ENCODE measurements at places on chromosomes 12 and 14.

GRCh38 chr14:75022655-75023054 is 19.9 kb downstream of the EIF2B2 start:
- no peak overlapping the region for H3K4me3 ChIP-seq
- no peaks in the 10 kb centered on the region for H3K4me1 ChIP-seq
- DNase-seq, result no peak
- H3K27ac ChIP-seq, result no peak overlapping the region
- no peaks in the 10 kb centered on the region for H3K27me3 ChIP-seq
- H3K36me3 ChIP-seq, result peaks cover 20% of the 10 kb centered on the region

DNA sequence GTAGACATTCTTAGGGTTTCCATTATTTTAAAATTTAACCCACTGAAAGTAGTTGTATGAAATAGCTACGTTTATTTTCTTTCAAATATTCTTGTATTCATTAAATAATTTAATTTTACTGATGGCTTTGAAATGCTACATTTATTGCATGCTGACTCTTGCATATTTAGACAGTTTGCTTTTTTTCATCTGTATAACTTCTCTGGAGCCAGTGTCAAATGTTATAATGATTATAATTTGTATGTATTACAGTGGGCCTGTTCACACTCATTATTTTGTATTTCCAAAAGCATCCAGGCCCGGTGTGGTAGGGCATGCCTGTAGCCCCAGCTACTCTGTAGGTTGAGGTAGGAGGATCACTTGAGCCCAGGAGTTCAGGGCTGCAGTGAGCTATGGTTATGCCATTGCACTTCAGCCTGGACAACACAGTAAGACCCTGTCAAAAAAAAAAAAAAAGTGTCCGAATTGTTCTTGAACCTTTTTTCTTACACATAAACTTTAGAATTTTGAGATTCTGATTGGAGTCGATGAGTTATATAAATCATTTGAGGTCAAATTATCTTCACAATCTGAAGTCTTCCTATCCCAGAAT is 905 bp downstream of the ZNF84 start:
- no peaks in the 10 kb centered on the region for H3K27me3 ChIP-seq
- peak overlapping the region; percentile 93 for H3K27ac ChIP-seq
- no peak for DNase-seq
- H3K4me1 ChIP-seq, result peaks cover 7% of the 10 kb centered on the region
- peak overlapping the region; percentile 93 for H3K4me3 ChIP-seq

- no peaks in the 10 kb centered on the region for H3K27me3 ChIP-seq
- H3K4me1 ChIP-seq, result no peaks in the 10 kb centered on the region
- DNase-seq, result peak; percentile 11
- H3K4me3 ChIP-seq, result no peak overlapping the region
- H3K36me3 ChIP-seq, result peaks cover 52% of the 10 kb centered on the region
These were observed 172.7 kb downstream of the ANO6 start for GRCh38 chr12:45388545-45388944.

DNA sequence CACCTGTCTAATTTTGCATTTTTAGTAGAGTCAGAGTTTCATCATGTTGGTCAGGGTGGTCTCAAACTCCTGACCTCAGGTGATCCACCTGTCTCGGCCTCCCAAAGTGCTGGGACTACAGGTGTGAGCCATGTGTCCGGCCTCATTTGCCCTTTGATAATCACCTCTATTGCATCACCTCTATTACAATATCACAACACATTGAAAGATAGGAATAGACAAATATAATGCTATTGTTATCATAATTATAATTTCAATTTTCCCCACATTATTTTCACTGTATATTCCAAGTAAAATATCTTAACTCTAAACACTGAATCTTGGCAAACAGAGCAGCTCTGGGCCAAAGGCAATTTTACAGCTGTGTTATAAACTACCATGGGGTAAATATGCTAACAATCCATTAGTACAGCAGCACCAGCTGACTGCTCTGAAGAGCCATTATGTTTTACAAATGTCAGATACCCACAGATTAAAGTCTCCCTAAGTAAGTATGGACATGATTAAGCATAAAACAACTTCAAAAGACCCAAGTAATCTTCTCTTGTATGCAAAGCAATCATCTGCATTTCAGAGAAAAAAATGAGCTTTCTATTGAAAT is 173.2 kb downstream of the MED13L start:
- no peaks in the 10 kb centered on the region for H3K27me3 ChIP-seq
- no peak overlapping the region for H3K27ac ChIP-seq
- DNase-seq, result no peak
- peaks cover 32% of the 10 kb centered on the region for H3K4me1 ChIP-seq

- peaks cover 36% of the 10 kb centered on the region for H3K4me1 ChIP-seq
- no peak within 1 kb of the TSS for H3K27ac ChIP-seq
- peaks cover 36% of the 10 kb centered on the region for H3K36me3 ChIP-seq
- peak within 1 kb of the TSS; percentile 93 for H3K4me3 ChIP-seq
- peak; percentile 92 for DNase-seq
These were observed at the start of gene ARID4A for GRCh38 chr14:58298477-58299400. TSS of gene ARID4A (plus strand) at chr14:58298555. CDS start at chr14:58299855, 1,300 bp downstream.

DNA sequence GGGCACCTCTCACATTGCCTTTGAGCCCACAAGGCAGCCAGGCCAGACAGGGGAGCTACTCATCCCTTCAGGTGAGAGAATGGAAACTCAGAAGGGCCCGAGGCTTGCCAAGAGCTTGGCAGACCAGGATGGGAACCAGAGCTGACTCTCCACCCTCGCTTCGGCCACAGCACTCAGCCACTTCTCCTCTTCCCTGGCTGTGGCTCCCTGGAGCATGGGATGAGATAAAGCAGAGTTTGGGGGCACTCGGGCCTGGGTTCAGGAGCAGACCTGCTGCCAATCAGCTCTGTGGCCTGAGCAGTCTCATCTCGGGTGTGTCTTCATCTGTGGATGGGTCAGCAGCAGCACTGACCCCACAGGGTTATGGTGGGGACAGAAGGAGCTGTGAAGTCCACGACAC is 20.0 kb upstream of the CCDC85C start:
- peaks cover 8% of the 10 kb centered on the region for H3K4me1 ChIP-seq
- no peaks in the 10 kb centered on the region for H3K36me3 ChIP-seq
- no peak overlapping the region for H3K27ac ChIP-seq
- DNase-seq, result no peak
- no peak overlapping the region for H3K4me3 ChIP-seq

DNA sequence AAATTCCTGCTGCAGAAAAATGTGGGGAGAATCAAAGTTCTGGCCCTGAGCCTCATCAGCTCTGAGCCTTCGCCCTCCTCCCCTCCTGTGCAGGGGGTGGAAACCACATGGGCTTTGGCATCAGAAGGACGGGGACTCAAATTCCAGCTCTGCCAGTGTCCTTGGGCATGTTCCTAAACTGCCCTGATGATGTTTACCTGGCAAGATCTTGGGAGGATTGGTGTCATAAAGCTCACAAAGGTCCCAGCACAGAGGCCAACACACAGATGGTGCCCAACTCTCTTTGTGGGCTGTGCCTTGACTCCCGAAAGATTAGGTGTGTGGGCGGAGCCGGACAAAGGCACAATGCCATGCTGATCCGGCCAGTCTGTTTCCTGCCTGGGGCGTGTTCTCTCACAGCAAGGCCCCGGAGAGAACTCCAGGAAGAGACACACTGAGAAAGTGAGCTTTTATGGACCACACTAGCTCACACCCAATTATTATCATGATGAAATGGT is 20.5 kb upstream of the CLMN start:
- DNase-seq, result no peak
- no peaks in the 10 kb centered on the region for H3K4me1 ChIP-seq
- H3K4me3 ChIP-seq, result no peak overlapping the region
- no peaks in the 10 kb centered on the region for H3K36me3 ChIP-seq
- no peak overlapping the region for H3K27ac ChIP-seq

- no peak overlapping the region for H3K4me3 ChIP-seq
- peaks cover 9% of the 10 kb centered on the region for H3K36me3 ChIP-seq
- H3K27ac ChIP-seq, result no peak overlapping the region
- H3K4me1 ChIP-seq, result peaks cover 26% of the 10 kb centered on the region
These were observed 72.0 kb upstream of the BBS10 start for GRCh38 chr12:76420222-76420621.

GRCh38 chr14:96574633-96575632 is 72.8 kb downstream of the PAPOLA start:
- H3K4me3 ChIP-seq, result no peak overlapping the region
- H3K4me1 ChIP-seq, result no peaks in the 10 kb centered on the region
- H3K36me3 ChIP-seq, result peaks cover 2% of the 10 kb centered on the region

DNA sequence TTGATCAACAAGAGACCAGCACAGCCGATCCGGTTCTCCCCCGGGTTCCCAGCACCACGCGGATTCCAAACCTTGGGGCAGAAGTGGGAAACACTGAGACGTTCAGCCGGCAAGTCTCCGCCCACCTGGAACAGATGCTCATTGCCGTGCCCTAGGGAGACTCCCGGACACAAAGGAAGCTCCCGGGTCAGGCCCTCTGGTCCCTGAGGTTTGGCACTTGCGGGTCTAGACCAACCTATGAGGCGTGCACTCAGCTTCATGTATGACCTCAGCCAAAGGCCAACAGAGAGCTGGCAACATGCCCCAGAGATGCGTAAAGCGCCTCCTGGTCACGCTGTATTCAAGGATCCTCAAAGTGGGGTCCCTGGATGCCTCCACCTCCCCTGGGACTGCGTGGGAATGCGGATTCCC is 2.5 kb downstream of the RIMBP2 start:
- peaks cover 41% of the 10 kb centered on the region for H3K27me3 ChIP-seq
- no peak for DNase-seq
- H3K27ac ChIP-seq, result no peak overlapping the region
- H3K4me3 ChIP-seq, result no peak overlapping the region

GRCh38 chr14:61358554-61359226 is 37.3 kb downstream of the PRKCH start:
- peaks cover 74% of the 10 kb centered on the region for H3K4me1 ChIP-seq
- peaks cover 24% of the 10 kb centered on the region for H3K36me3 ChIP-seq
- H3K4me3 ChIP-seq, result no peak overlapping the region
- peak; percentile 35 for DNase-seq

DNA sequence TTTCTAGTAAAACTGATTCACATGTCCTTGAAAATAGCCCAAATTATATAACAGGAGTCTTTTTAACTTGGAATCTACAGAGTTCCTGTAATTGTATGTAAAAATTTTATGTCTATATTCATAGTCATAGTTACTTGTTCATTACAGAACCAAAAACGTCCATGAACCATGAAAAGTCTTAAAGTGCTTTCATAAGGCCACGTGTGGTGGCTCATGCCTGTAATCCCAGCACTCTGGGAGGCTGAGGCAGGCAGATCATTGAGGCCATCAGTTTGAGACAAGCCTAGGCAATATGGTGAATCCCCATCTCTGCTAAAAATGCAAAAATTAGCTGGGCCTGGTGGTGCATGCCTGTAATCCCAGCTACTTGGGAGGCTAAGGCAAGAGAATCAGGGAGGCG is 48.4 kb downstream of the GALNT4 start:
- no peak for DNase-seq
- H3K4me1 ChIP-seq, result peaks cover 35% of the 10 kb centered on the region
- H3K4me3 ChIP-seq, result no peak overlapping the region
- no peak overlapping the region for H3K27ac ChIP-seq

- DNase-seq, result no peak
- H3K4me1 ChIP-seq, result peaks cover 2% of the 10 kb centered on the region
- H3K36me3 ChIP-seq, result no peaks in the 10 kb centered on the region
- H3K4me3 ChIP-seq, result no peak overlapping the region
- no peaks in the 10 kb centered on the region for H3K27me3 ChIP-seq
These were observed 108.3 kb downstream of the SEC23A start for GRCh38 chr14:38994731-38995130.

DNA sequence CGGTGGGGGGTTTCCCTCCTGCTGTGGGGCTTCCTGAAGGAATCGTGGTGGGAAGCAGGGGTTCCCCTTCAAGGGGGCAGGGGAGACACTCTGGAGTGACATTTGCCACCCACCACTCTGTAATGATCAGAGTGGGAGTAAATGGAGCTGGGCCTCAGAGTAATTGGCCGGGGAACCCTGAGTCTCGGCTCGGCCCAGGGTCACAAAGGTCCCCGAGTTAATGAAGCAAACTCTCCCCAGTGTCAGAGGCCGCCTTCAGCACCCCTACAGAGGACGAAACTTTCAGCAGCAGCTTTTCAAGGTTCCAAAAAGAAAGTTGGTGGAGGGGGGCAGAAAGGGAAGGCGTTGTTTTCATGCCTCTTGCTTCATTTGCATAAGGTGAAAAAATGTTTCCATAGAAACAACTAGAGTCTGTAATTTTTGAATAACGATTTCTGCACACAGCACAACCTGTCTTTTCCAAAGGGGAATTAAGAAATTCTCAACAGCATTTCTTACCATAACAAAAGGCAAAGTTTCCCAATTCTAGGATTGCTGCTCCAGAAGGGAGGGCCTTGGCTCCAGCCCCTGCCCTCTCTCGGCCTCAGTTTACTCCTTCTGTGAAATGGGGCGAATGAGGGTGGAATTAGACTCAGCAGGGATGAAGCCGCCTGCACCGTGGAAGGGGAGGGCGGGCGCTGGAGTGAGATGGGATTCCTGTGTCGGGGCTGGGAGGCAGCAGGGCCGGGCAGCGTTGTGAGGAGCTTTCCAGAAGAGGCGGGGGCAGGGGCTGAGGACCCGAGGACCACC is 67.0 kb upstream of the BEGAIN start:
- no peak overlapping the region for H3K4me3 ChIP-seq
- no peak overlapping the region for H3K27ac ChIP-seq
- H3K4me1 ChIP-seq, result peaks cover 5% of the 10 kb centered on the region
- DNase-seq, result no peak
- no peaks in the 10 kb centered on the region for H3K36me3 ChIP-seq

GRCh38 chr14:34087571-34087970 is 136.7 kb upstream of the EGLN3 start:
- DNase-seq, result no peak
- H3K4me1 ChIP-seq, result no peaks in the 10 kb centered on the region
- H3K4me3 ChIP-seq, result no peak overlapping the region
- no peaks in the 10 kb centered on the region for H3K36me3 ChIP-seq
